ENCODE measurements at places on chromosomes 6 and 20.

DNA sequence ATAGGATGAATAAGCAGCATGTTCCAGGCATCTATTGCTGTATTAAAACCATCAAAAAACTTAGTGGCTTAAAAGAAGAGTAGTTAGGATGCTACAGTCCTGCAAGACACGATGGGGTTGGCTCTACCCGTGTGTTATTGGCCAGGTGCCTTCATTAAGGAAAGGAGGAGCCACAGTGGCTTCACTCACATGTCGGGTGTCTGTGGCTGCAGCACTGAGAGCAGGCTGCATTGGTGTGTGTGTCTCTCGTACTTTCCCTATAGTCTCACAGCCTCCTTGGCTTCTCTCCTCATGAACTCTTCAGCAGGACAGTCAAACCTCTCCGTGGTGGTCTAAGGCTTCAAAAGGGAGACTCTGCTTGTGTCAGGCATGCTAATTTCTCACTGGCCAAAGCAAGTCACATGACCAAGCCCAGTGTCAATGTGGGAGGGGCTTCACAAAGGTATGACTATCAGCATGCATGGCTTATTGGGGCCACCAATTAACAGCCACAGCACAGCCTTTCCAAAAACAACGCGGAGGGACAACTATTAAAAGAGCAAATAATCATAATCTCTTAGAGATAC, 402.8 kb downstream of the KIF16B start:
- DNase-seq = no peak

DNA sequence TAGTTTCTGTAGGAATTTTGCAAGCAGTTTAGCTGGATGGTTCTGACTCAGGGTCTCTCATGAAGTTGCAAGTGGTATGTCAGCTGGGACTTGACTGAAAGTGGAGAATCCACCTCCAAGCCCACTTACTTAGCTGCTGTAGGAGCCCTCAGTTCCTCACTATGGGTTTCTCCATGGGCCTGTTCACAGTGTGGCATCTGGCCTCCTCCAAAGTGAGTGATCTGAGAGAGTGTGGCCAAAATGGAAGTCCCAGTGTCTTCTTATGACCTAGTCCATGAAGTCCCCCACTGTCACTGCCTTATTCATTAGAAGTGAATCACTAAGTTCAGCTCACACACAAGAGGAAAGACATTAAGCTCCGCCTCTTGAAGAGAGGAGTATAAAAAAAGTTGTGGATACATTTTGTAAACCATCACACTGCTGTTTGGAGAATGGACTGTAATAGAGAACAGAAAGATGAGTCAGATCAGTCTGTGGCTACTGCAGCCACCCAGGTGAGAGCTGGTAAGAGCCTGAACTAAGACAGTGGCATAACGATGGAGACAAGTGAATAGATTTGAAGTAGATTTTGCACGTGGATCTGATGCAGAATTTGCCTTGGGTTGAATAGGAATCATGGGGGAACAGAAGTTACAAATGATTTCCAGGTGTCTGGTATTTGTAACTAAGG, 4.9 kb upstream of the NELFCD start:
- no peak for DNase-seq

GRCh38 chr6:121354764-121355163, 20.5 kb upstream of the TBC1D32 start:
- no peak for DNase-seq

DNA sequence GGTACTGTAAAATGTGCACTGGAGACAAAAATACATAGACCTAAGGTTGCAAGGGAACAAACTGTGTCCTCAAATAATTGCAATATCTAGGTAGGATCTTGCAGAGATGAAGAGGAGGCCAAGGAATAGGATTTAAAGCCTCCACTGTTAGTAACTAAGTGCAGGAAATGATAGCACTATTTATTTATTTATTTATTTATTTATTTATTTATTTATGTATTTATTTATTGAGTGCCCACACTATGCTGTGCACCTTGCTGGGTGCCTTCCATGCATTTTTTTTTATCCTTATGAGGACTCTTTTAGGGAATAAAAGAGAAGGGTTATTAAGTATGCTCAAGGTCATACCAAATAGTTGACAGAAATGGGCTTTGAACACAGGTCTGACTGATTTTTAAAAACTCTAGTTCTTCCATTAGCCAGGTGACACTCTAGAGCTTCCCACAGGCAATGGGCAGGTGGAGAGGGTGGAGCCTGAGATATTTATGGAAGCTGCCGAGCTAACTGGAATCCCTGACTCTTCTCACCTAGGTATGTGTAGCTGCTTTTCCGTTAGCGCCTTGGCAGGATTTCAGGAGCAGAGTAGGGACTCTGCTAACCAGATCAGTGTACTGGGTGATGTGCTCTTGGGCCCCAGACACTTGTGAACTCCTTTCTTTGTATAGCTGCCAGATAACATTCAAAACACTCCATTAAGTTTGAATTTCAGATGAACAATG, 12.8 kb upstream of the NUP153 start:
- no peak for DNase-seq

DNA sequence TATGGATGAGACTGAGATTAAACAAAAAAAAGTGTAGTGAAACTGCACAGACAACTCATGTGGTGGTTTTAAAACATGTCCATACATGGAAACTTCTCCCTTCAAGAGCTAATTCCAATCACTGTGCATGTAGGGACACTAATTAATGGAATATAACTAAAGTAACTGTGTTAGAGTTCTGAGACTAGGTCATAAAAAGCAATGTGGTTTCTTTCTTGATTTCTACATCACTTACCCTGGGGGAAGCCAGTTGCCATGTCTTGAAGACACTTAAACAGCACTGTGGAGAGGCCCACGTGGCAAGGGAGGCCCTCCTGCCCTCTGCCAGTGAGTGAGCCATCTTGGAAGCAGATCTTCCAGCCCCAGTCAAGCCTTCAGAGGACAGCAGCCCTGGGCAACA, 118.2 kb upstream of the DST start:
- DNase-seq = no peak

All from DMS79 treated with DMSO at 0.1 percent for 48 hours (cell line).